Tongue (tissue), 3 donors: ENCODE measurements at places on chromosomes 13 and 19. TPM values are rescaled to one million over a fixed set of nuclear protein-coding genes. Genes with fewer than 3 reads are reported as not detected.

The ZNF480 gene
- total RNA-seq: 7.2 TPM

The CCDC106 gene
- total RNA-seq: 8.6 TPM

The ATP8A2 gene
- total RNA-seq: 1.8 TPM

The CNN1 gene
- 53.1 TPM for total RNA-seq

The KLF2 gene
- 14.2 TPM for total RNA-seq

The CACNG7 gene
- not detected for total RNA-seq

The ZNF486 gene
- total RNA-seq: 9.5 TPM

The FCAR gene
- total RNA-seq: 2.6 TPM

The SHANK1 gene
- 6.3 TPM for total RNA-seq

The ZNF560 gene
- not detected for total RNA-seq

The MYO16 gene
- total RNA-seq: 12.2 TPM

The CACNA1A gene
- total RNA-seq: 0.72 TPM

The IGFLR1 gene
- 2.3 TPM for total RNA-seq

The ZNF578 gene
- 7.0 TPM for total RNA-seq

The PSPN gene
- total RNA-seq: 1.5 TPM

The KIR2DL1 gene
- not detected for total RNA-seq

The KLK2 gene
- total RNA-seq: not detected

The KLF1 gene
- 1.6 TPM for total RNA-seq

The ZNF430 gene
- 15.4 TPM for total RNA-seq

The ZNF497 gene
- total RNA-seq: 4.9 TPM

The TEX101 gene
- total RNA-seq: not detected

The SIGLEC11 gene
- 0.92 TPM for total RNA-seq

The OR7G1 gene
- total RNA-seq: not detected

The AKT2 gene
- 142 TPM for total RNA-seq

The RPS5 gene
- total RNA-seq: 1,593 TPM
